Stimulated activated CD8-positive, alpha-beta memory T cell treated with anti-CD3 and anti-CD28 coated beads, Interleukin-15, amount 100 ng/mL, for 4 hours (primary cell): ENCODE measurements at places on chromosomes 11 and 22.

DNA sequence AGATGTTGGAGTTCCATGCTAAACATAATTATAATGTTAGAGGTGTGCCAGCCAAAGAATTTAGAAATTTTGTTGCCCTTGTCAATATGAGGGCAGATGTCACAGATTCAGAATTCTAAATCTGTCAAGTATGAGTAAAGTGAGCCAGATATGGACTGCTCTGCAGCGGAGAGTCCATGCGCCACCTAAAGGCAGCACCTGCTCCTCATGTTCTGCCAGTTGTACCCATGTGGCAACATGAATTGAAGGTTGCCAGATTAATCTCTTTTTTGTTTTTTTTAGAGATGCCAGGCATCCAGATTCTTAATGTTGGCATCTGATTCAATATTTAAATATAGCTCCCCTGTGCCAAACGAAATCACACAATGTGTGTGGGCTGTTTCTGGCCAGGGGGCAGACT is 678.6 kb upstream of the ANO5 start:
- no peak for DNase-seq

GRCh38 chr11:120122924-120123683 is 14.8 kb downstream of the TRIM29 start:
- no peak for DNase-seq

DNA sequence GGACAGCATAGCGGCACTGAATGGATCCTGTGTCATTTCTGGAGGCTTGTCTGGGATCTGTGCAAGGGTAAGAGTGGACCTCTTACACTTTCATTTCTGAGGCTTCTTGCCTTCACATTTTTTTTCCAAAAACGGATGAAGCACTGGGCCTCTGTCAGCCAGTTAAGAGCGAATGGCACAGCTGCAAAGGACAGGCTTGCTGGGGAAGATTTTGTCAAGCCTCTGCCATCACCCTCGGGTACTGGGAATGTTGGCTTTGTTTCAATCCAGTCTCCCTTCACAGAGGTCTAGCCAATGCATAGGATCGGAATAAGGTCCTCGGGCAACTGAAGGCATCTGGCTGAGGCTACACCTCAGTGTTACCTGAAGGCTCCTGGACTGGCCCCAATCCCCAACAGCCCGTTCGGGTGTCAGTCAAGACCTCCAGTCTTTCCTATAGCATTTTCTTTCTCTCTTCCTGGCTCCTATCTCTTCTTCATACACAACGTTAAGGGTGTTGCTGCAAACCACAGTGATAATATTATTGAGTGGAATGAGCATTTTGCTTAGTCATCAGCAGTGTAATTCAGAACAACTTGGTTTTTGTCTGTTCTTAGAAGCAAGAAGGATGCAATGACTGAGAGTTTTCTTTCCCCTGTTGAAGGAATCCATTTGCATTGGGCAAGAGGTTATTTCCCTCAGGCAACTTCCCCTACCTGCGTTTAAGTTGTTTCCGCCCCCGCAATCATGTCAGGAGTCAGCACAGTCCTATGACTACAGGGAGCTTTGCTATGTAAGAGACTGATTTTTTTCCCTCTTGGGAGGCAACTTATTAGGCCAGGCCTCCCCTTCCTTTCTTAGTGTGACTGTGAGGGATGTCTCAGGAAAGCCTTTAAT is 22.8 kb downstream of the NPAT start:
- peak; percentile 37 for DNase-seq

DNA sequence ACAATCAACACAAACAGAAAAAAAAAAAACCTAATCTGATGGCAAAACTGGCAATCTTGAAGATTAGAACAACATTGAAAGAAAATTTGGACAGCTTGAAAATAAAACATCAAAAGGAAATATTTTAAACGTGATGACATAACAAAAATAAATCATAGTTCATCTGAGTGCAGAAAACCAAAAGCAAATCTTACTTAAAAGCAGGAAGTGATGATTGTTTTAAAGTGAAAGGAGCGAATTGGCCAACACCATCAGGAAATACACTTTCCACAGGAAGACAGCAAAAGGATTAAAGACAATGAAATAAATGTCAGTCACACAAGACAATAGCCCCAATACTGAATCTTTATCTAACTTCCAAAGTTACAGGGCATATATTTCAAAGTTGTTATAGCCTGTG is 696.5 kb upstream of the CHORDC1 start:
- DNase-seq: no peak

GRCh38 chr11:37108436-37109285 is 510.6 kb upstream of the RAG2 start:
- no peak for DNase-seq

DNA sequence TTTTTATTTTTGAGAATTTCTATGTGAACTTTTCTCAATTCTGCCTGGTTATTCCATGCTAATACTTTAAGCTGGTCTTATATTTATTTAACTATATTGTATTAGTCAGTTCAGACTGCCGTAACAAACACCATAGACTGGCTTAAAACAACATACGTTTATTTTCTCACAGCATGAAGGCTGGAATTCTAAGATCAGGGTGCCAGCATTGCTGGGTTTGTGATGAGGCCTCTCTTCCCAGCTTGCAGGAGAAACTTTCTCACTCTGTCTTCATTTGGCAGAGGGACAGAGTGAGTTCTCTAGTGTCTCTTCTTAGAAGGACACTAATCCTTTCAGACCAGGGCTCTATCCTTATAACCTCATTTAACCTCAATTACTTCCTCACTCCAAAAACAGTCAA is 16.2 kb upstream of the TEAD1 start:
- DNase-seq: no peak
